ENCODE measurements at places on chromosomes 16 and 17. TPM values are rescaled to one million over a fixed set of nuclear protein-coding genes. Genes with fewer than 3 reads are reported as not detected.

CACNG4 gene
- total RNA-seq: not detected

SYCE1L gene
- total RNA-seq: 3.9 TPM

FOXL1 gene
- not detected for total RNA-seq

TNFSF13 gene
- total RNA-seq: 0.71 TPM

PRAC1 gene
- not detected for total RNA-seq

OTOP3 gene
- not detected for total RNA-seq

OXLD1 gene
- 57.7 TPM for total RNA-seq

WNK4 gene
- total RNA-seq: 0.15 TPM

KRTAP9-4 gene
- total RNA-seq: not detected

C17orf78 gene
- not detected for total RNA-seq

GOSR1 gene
- 39.0 TPM for total RNA-seq

KIF1C gene
- 43.9 TPM for total RNA-seq

COA3 gene
- total RNA-seq: 31.8 TPM

- no peak for DNase-seq
These were observed 5.1 kb upstream of the ITPRIPL2 start for GRCh38 chr16:19108409-19109287.

DNA sequence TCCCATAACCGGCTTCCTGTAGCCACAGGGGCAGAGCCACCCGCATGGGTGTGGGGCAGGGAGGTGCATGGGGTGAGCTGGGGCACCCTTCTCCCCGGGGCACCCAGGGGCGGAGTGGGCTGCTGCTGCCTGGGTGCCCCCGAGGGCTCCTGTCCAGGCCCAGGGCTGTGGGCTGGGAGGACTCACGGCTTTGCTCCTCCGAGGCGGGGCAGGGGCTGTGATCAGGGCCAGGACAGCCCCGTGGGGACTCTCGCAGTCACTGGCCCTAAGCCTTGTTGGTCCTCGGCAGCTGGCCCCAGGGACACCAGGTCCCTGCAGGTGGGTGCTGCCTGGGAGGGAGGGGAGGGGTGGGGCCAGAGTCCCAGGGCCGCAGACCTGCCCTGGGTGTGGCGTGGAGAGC is 19.7 kb downstream of the CACNA1H start:
- DNase-seq: no peak

GRCh38 chr17:57484081-57484666 is 227.9 kb downstream of the MSI2 start:
- DNase-seq: no peak

- DNase-seq: no peak
These were observed 6.0 kb downstream of the TMUB2 start for GRCh38 chr17:44192750-44193149.

DNA sequence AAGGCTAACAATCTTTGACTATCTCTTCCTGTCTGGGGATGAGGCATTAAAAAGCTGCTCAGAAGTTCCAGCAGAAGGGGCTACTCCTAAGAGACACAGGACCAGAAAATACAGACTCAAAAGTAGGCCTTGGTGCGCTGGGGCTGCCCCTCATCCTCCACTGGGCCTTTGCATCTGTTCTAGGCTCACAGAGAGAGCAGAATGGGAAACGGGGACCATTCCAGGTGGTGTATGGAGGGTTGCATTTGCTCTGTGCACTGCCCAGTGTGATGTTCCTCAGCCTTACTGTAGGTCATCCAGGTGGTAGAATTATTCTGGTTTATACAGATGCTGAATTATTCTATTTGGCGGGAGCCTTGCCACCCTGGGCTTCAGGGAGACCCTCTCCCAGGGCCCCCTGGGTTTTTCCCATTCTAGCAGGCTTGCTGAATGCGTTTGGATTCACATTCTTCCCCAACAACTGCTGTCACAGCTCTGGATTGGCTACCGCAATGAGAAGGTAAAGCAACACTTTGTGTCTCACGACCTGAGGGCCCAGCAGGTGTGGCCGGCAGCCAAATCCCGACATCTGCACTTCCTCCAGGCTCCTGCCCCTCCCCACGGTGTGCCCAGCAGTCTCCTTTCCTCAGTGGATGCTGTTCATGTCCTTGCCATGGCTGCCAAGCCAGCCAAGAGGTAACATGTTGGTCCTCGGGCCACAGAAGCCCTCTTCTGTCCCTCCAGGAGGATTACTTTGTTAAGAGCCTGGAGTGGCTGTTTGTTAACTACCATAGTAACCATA is 25.0 kb upstream of the ZNHIT3 start:
- DNase-seq: no peak

GRCh38 chr17:50259477-50260324 is 14.6 kb upstream of the TMEM92 start:
- DNase-seq: no peak

DNA sequence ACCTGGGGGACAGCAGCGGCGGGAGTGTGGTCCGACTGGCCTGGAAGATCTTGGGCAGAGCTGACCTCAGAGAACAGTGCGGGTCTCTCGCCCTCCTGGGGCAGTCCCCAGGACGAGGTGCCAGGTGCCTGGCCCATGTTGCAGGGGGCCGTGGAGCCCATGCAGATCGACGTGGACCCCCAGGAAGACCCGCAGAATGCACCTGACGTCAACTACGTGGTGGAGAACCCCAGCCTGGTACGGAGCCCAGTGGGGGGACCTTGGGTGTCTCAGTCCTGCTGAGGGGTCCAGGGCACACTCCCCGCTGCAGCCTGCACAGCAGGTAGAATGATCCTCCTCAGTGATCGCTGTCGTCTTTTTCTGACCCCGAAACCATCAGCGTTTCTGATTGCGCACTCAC is 1.4 kb downstream of the GPS1 start:
- DNase-seq: no peak

- peak; percentile 57 for DNase-seq
These were observed 36.0 kb downstream of the OSBPL7 start for GRCh38 chr17:47785538-47786123.

- no peak for DNase-seq
These were observed 24.1 kb upstream of the IL21R start for GRCh38 chr16:27377666-27378485.

DNA sequence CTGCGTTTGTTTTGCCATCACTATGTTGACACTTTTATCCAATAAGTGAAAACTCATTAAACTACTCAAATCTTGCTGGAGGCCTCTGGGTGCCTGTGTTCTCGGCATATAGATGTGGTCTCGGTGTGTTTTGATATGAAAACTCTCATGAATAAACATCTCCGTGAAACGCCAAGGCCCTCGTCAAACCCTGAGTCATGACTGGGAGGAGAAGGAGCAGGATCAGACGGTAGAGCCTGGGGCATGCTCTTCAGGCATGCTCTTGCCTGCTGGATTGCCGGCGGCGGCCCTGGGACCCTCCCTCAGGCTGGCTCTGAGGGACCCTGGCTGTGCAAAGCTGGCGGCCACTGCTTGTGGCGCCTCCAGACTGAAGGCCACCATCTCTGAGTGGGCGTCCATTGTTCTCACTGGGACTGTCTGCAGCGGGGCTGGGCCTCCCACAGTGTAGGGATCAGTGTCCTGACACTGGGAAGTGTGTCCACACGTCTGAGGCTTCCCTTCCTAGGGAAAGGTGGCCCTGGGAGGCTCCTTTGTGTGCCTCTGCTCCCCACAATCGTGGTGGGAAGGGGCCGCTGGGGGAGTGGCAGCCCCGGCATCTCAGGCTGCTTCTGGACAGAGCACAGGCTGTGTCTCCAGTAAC is 1.7 kb upstream of the NPB start:
- DNase-seq: no peak

DNA sequence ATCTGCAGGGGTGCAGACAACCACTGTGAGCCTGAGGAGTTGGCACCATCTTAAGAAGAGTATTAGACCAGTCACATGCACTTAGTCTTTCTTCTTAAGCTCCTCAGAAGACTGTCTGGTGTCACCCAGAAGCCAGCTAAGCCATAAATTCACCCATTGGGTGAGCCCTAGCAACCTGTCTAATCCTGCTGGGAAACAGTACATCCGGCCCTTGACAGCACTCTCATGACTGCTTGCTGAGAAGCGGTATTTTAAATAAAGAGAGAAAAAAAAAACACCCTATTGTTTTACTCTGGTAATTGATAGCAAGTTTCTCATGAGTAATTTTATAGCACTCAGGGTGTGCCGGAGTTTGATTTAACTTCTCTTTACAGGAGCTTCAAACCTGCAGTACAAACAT is 134.7 kb downstream of the SOX9 start:
- DNase-seq: no peak

DNA sequence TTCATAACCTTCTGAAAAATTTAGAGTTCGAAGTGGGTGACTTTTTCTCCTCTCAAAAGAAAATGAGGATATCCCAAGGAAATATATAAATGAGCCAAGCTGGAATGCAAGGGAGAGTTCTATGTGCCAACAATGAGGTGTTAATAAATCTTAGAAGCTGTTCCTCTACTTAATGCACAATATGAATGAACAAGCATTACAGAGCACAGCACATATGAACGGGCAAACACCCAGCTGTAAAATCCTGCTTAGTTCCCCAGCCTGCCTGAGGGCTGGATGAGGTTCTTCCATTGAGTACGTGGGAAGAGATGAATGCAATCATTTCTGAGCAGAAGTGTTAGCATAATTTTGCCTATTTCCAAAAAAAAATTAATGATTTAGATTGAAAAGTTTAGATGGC is 58.1 kb downstream of the WDR59 start:
- no peak for DNase-seq

DNA sequence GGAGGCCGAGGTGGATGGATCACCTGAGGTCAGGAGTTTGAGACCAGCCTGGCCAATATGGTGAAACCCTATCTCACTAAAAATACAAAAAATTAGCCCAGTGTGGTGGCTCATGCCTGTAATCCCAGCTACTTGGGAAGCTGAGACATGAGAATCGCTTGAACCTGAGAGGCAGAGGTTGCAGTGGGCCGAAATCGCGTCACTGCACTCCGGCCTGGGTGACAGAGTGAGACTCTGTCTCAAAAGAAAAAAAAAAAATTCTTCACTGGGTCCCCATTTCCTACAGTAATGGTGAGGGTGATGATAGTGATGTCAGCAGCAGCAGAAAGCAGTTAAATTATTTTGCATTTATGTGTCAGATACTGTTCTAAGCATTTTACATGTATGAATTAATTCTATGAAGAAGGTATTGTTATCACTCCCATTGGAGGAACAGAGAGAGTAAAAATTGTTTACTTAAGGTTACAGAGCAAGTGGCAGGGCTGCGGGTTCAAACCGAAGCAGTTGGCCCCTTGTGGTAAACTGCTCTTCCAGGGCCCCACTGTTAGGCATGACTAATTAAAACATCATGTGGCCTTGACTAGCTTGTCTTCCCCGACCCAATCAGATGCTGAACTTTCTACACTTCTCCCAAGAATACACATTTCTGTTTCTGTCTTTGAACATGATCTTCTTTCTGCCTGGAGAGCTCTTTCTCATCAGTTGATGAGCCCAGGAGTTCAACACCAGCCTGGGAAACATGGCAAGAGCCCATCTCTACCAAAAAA is 45.8 kb downstream of the STAT3 start:
- peak; percentile 85 for DNase-seq

GRCh38 chr17:29433541-29433940 is 43.4 kb downstream of the TAOK1 start:
- no peak for DNase-seq

- DNase-seq: no peak
These were observed 1102.5 kb downstream of the CDH11 start for GRCh38 chr16:64019339-64019738.

DNA sequence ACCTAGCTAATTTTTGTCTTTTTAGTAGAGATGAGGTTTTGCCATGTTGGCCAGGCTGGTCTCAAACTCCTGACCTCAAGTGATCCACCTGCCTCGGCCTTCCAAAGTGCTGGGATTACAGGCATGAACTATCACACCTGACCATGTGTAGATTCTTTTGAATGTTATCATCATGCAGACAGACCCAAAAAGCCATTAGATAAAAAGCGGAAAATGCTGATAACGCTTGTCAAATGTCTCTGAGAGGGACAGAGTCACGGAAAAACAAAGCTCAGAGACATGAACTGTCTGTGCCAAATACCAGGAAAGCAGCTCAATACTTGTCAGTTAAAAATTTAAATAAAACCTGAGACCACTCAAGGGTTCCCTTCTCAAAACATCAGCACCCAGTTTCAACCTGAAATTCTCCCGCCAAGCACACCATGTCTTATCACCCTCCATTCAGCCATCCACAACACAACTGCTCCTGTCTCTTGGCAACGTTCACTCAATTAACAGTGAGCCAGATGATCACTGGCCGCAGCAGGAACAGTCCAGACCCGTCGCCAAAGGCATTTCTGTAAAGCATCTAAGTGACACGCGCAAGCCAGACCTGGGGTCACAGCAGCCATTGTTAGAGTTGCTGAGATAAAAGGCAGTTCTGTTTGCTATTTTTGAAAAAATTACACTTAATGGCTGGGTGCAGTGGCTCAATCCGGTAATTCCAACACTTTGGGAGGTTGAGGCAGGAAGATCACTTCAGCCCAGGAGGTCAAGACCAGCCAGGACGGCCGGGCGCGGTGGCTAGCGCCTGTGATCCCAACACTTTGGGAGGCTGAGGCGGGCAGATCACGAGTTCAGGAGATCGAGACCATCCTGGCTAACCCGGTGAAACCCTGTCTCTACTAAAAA is 29.7 kb downstream of the FANCA start:
- no peak for DNase-seq

DNA sequence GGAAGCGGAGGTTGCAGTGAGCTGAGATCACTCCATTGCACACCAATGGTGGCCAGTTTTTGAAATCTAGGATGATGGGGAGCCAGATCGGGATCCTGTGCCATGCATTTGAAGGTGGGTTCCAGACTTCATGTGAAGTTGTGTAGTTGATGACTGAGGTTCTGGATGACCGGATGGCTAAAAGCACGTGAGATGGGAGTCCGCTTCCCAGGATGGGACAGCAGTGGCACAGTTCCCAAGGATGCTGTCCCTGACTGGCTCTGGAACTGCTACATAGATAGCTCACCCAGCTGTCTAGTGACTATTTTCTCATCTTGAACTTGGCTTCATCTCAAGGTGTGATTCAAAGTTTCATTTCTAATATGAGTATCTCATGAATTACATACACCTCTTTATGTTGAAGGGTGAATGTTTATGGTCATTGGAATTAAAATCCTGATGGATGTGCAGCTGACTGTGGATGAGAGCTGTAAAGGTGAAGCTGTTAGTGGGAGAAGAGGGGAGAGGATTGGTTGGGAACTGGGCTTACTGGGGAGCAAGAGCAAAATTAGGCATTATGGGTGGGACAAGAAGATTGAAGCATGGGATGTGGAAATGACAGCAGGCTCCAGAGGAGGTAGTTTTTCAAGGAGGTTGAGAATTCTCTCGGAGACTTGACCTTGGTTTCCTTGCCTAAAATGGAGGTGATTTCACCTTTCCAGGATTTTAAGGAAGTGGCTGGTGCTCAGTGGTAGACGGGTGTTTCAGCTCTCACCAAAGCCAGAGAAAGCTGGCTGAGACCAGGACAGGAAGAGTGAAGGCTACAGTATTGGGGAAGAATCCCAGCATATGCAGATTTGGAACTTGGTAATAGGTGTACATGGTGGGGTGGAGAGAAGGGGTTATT is 8.2 kb downstream of the TUFM start:
- no peak for DNase-seq

- no peak for DNase-seq
These were observed 11.8 kb upstream of the TEKT1 start for GRCh38 chr17:6843241-6843880.

DNA sequence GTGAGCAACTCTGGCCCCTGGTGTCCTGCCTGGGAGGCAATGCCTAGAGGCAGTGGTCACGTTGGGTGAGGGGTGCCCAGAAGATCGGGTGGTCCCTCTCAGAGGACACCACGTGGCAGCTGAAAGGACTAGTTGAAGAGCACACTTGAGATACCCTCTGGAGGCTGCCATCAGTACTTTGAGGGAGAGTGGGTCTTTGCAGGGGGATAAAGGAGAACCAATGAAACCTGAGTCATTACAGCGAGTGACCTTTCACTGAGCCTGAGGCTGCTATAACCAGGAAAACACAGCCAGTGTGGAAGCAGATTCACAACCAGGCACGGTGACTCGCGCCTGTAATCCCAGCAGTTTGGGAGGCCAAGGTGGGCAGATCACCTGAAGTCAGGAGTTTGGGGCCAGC is 18.9 kb downstream of the CA4 start:
- DNase-seq: no peak
